ENCODE measurements at places on chromosomes 1 and 21. TPM values are rescaled to one million over a fixed set of nuclear protein-coding genes. Genes with fewer than 3 reads are reported as not detected.

The FAM72B gene
- total RNA-seq, result 0.20 TPM

DNA sequence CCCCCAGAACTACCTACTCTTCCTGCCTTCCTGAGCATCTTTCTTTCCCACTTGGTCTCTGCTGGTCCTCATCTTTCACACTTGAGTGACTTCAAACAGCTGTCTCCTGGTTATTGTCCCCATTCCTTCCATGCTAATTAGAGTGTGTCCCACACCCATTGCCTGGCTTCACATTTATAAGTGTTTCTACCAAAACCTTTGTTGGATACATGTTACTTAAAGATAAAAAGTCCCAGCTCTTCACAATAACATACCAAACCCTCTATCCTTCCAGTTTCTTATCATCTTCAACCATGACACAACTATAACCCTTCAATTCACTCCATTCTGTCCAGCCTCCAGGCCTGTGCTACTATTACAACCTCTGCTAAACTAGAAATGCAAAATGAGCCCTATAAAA lies 41.0 kb downstream of the VCAM1 start:
- H3K4me1 ChIP-seq, result no peaks in the 10 kb centered on the region

The CACNA1S gene
- not detected for total RNA-seq

DNA sequence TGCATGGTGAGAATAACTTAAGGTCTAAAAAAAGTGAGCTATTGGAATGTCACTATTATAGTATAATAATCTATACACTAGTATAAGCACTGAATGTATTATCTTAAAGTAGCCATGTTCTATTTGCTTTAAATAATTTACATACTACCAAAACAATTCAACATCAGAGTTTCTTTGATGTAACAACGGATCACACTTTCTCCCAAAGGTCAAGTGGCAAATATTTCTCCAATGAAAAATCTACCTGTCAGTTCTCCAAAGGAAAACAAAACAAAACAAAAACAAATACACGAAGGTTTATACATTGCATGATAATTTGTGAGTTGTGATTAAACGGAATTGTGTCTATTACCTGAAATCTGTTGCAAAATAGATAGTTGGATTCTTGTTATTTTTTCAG lies 581.4 kb downstream of the USP25 start:
- no peak for DNase-seq
- H3K4me1 ChIP-seq, result no peaks in the 10 kb centered on the region
- no peaks in the 10 kb centered on the region for H3K36me3 ChIP-seq
- H3K27me3 ChIP-seq, result no peaks in the 10 kb centered on the region
- no peak overlapping the region for H3K4me3 ChIP-seq

The AIM2 gene
- 0.31 TPM for total RNA-seq

- no peak for DNase-seq
- no peak overlapping the region for H3K27ac ChIP-seq
- peaks cover 19% of the 10 kb centered on the region for H3K27me3 ChIP-seq
- no peaks in the 10 kb centered on the region for H3K36me3 ChIP-seq
Measured at GRCh38 chr1:24903011-24903461, 27.0 kb downstream of the RUNX3 start.

The SPRR2F gene
- not detected for total RNA-seq

All from heart left ventricle (tissue), 16 donors.